Lung (tissue), 17 donors: ENCODE measurements at places on chromosomes 1 and 21. TPM values are rescaled to one million over a fixed set of nuclear protein-coding genes. Genes with fewer than 3 reads are reported as not detected.

The HFM1 gene
- polyA plus RNA-seq: 0.16 TPM

The MYBPH gene
- polyA plus RNA-seq: 0.41 TPM

The CFHR1 gene
- polyA plus RNA-seq: not detected

The TCHH gene
- polyA plus RNA-seq: 0.15 TPM

The CRB1 gene
- 0.03 TPM for polyA plus RNA-seq

The OR2T2 gene
- not detected for polyA plus RNA-seq

The ZNF695 gene
- not detected for polyA plus RNA-seq

The FAM177B gene
- polyA plus RNA-seq: 0.10 TPM

The MT1HL1 gene
- not detected for polyA plus RNA-seq

The OLFML3 gene
- 11.6 TPM for polyA plus RNA-seq

The GUCA2B gene
- polyA plus RNA-seq: not detected

The ZNF593OS gene
- polyA plus RNA-seq: 0.65 TPM

The MSH4 gene
- polyA plus RNA-seq: 0.37 TPM

The AK4 gene
- 1.1 TPM for polyA plus RNA-seq

The PTPN22 gene
- 4.2 TPM for polyA plus RNA-seq

The ENAH gene
- polyA plus RNA-seq: 15.5 TPM

The CD2 gene
- polyA plus RNA-seq: 5.0 TPM

The ELF3 gene
- 143 TPM for polyA plus RNA-seq

The NPR1 gene
- 35.9 TPM for polyA plus RNA-seq

The SCCPDH gene
- polyA plus RNA-seq: 14.2 TPM

The RSBN1 gene
- polyA plus RNA-seq: 6.8 TPM

The CACNA1E gene
- polyA plus RNA-seq: 0.32 TPM
